ENCODE measurements at places on chromosomes 4 and X.

GRCh38 chr4:110622841-110623717 lies at the start of gene PITX2:
PITX2 (minus strand) TSS chr4:110623077; CDS start chr4:110622460, 617 bp downstream.
- DNase-seq, result peak; percentile 71

- no peak for DNase-seq
Measured at GRCh38 chrX:123993326-123993725, 31.8 kb downstream of the STAG2 start.

DNA sequence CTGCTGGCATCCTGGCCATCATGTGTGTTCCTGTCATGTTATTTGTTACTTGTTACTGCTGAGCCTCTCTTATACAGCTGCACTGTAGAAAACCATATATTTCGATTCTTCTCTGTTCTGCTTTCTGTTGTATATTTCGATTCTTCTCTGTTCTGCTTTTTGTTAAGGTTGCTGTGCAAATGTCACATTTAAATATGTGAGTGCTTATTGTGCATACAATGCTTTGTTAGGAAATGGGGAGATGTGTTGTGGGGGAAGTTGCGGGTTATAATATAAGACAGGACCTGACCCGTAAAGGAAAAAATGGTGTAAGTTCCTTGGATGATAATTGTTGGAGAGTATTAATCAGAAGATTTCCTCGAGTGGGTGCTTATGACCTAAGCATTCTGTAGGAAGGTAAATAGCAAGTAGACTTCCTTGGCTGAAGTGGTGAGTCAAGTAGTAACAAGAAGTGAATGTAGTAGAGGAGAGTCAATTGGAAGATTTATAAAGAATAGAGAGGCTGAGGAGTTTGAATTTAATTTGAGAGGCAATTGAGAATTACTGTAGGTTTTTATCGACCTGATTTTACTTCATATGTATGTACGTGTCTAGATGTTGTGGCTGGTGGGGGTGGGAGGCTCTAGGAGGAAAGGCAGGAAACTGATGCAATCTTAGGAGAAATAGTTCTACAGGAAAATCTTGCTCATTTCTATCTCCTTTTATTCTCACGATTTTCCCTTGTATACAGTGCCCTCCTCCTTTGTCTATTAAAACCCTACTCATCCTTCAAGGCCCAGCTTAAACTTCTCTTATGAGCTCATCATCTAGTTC lies 8.5 kb downstream of the OGT start:
- DNase-seq, result no peak

GRCh38 chr4:118032691-118033090 lies 1.6 kb upstream of the NDST3 start:
- no peak for DNase-seq

DNA sequence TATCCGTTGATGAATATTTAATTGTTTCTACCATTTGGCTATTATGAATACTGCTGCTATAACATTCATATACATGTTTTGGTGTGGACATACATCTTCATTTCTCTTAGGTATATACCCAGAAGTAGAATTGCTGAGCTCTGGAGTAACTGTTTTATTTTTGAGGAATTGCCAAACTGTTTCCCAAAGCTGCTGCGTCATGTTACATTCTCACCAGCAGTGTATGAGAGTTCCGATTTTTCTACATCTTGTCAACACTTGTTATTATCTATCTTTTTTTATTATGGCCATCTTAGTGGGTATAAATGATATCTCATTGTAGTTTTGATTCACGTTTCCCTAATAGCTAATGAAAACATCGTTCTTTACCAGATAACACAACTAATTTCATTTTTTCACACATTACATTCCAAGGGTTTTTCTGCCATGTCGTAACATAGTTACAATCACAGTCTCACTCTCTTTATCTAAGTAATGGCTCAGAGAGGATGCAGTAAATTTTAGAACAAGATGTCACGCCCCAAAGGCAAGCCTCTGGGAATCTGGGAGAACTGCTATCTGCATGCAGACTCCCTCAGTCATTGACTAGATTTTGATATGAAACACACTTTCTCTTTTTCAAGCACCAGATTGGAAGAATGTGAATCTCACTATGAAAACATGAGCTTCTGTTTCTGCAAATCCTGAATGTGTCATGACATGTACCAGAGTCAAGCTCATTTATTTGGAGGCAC lies 10.3 kb downstream of the ARHGAP6 start:
- DNase-seq, result no peak

GRCh38 chr4:76028350-76028765 lies 5.1 kb upstream of the CXCL10 start:
- DNase-seq, result no peak

GRCh38 chr4:74612837-74613236 lies 167.9 kb downstream of the AREG start:
- DNase-seq, result no peak

GRCh38 chr4:162707962-162708361 lies 458.7 kb downstream of the NAF1 start:
- DNase-seq, result no peak

DNA sequence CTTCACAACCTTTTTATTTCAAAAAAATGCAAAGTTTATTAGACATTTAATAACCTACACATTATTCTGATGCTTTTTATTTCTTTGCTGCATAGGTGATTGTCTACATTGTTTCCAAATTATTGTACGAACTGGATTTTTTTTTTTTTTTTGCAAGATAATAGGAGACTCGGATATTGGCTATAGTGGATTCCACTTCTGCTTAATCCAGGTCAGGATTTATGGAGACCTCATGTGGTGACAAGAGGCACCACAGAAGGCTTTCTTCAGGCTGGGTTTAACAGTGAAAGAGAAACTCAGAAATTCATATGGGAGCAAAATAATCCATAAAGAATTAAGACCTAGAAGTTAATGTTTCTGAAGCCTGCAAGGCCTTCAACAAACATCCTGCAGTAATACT lies 2.4 kb upstream of the SLIT2 start:
- no peak for DNase-seq

DNA sequence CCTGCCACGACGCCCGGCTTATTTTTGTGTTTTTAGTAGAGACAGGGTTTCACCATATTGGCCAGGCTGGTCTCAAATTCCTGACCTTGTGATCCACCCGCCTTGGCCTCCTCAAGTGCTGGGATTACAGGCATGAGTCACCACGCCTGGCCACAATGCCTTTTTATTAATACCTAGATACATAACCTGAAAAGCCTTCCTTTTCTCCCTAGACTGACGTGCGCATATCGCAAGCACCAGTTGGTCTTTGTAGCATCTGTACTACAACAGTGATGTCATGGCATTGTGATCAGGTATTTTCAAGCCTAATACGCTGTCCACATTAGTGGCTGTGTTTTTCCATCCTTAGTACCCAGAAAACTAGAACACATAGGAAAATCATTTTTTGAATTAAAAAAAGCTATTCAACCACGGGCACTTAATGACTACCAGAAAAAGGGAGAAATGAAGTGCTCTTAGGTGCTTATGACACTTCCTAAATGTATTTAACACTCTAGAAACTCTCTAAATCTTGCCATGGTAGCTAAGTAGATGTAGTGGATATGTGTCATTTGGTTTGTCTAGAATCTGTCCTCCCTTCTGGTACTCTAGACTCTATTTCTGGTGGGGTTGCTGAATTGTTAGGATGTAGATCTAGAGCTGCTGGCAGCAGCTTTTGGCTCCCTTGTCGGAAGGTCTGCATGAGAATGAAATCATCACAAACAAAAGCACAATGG lies 707.8 kb downstream of the STIM2 start:
- no peak for DNase-seq

- no peak for DNase-seq
Measured at GRCh38 chrX:153930011-153930910, 4.2 kb upstream of the ARHGAP4 start.

DNA sequence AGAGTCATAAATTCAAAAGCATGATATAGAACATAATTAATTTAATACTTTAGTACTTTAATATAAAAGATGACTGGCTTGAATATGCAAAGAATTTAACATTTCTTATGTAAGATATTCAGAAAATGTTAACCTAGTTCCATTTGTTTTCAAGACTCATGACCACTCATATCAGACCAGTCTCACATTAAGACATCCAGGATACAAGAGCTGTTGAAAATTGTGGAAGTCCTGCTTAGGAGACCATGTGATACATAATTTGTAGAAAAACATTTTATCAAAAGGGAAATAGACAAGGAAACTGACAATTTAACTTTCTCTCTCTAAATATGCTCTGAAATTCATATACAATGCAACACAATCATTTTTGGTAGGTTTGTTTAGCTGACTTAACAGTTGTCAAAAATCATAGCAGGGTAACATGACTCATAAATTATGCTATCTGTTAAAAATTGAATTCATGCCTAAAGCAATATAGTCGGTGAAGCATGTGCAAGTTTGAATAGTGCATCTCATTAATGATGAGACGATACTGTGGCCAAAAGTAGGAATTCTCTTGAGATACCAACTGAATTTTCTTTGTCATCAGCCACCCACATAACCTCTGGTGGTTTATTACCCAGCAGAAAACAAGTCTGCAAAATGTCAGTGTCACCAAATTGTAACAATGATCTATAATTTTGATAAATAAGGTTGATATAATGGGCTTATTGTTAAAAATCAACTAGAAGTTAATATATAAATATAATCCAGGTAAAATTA lies 211.4 kb downstream of the GASK1B start:
- DNase-seq, result no peak

GRCh38 chrX:66163849-66164411 lies at the start of gene HEPH:
HEPH (plus strand) TSS chrX:66164247; CDS start chrX:66170571, 6,324 bp downstream.
- DNase-seq, result no peak

DNA sequence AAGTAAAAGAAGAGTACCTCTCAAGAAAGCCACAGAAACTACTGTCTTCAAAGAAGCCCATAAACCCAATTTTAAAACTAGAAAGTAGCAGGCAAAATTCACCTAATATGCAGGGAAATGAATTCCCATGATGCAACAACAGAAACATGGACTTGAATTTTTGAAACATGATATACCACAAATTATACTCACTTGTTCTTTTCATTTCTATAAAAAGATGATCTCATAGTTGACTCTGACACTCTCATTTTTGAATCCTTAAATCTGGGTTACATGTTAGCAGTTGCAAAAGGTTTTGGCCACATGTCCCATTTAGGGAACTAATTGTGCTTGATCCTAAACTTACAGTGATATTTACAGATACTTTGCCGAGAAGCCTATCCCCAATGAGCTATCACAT lies 1130.8 kb downstream of the FAT4 start:
- DNase-seq, result no peak

DNA sequence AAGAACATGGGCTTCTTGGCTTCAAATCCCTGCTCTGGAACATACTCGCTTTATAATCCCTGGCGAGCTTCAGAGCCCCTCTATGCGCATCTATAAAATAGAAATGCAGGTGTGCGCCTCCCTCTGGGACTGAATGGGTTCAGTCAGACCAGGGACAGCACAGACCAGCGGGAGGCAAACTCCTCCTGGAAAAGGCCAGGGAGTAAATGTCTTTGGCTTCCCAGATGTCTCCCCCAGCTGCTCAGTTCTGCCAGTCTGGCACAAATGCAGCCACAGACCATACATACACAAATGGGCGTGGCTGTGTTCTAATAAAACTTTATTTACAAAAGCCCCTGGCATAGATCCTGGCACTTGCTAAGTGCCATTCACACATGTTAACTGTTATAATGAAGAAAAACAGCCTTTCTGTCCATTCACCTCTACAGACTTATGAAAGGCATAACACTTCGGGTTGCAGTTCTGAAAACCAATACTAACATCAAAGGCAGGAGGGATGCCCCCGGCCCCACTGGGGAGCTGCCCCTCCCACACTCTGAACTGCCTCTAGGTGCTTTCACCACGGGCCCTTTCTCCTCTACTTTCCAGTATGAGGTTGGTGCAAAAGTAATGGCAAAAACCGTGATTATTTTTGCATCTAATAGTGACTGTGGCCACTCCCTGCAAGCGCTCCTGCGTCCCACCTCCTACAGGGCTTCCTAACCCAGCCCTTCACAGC lies 4.6 kb downstream of the JAKMIP1 start:
- no peak for DNase-seq

GRCh38 chr4:100894339-100894870 lies 376.6 kb upstream of the EMCN start:
- DNase-seq, result no peak

- DNase-seq, result no peak
Measured at GRCh38 chrX:114906984-114907510, 110.4 kb downstream of the IL13RA2 start.

GRCh38 chr4:100649417-100649816 lies 131.6 kb upstream of the EMCN start:
- DNase-seq, result no peak

DNA sequence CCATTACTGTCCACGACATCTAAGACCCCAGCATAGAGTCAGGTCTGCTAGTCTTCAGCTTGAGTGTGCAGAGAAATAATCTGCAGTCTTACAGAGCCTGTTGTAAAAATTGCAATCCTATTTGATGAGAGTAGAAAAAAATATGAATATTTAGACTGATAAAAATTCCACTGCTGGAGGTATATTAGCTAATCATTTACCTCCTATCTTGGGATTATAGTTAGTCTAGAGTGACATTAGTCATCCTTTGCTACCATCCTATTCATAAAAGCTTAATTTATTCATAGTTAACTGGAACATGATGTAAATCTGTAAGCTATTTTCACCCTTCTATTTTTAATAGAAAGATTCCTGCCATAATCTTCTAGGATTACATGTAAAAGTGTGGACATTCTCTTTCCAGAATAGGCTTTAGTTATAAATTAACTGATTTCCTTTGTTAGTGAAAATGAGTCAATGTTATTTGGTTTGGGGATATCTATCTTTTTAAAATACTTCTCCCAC lies 26.7 kb downstream of the C4orf54 start:
- no peak for DNase-seq

DNA sequence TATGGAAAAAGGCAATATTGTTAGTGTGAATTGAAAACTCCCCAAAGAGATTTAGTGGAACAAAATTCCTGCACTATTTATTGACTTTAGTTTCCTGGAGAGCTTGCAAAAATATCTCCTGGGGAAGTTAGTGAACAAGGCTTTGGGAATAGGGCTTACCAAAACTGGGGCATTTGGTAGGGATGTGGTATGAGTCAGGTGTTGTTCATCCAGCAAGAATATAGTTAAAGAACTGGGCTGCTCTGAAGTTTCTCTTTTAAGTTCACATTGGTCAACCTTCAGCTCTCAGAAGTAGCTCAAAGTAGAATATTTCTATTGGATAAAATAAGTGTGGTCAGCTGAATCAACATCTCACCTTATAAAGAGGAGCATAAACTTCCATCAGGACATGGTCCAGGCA lies 185.0 kb downstream of the CPE start:
- DNase-seq, result no peak

DNA sequence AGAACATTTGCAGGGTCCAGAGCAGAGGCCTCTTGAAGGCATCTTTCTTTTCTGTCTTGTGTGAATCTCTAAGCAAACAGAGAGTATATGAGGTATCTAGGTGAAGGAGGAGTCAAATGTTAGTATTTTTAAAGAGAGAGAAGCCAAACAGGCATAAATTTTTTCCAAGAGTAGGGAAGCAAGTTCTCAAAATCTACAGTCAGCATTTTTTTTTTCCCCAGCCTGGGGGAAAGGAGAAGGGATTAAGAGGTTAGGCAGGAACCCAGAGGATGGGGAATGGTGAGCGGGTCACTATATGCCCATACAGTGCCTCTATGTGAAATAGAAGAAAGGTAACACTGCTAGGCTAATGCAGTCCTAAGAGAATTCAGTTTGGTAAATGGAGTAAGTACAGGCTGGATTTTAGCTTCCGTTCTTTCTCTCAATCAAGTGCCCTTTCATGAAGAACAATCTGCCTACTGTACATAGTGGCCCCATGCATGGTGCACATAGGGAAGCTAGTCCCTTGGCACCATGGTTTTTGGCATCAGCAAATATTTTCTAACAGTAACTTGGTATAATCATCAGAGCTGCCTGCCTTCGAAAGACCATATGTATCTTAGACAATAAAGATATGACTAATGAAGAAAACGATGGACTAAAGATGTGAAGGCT lies 163.1 kb upstream of the MAB21L2 start:
- no peak for DNase-seq

Data from stimulated activated CD8-positive, alpha-beta memory T cell treated with anti-CD3 and anti-CD28 coated beads, Interleukin-4, amount 100 ng/mL, for 48 hours (primary cell).